ENCODE measurements at places on chromosomes 4 and X. TPM values are rescaled to one million over a fixed set of nuclear protein-coding genes. Genes with fewer than 3 reads are reported as not detected.

The EXOC1L gene
- not detected for total RNA-seq

The TCEAL3 gene
- total RNA-seq = 13.6 TPM

The DNAAF6 gene
- total RNA-seq = not detected

The GLRA3 gene
- total RNA-seq = not detected

The SH3D19 gene
- total RNA-seq = 34.0 TPM

The DCAF4L1 gene
- total RNA-seq = not detected

The KCND1 gene
- 1.6 TPM for total RNA-seq

The CTBP1 gene
- total RNA-seq = 212 TPM

The ANXA3 gene
- total RNA-seq = 1.6 TPM

The DDIT4L gene
- 0.26 TPM for total RNA-seq

The SPANXC gene
- not detected for total RNA-seq

The CLOCK gene
- 10.7 TPM for total RNA-seq

The ATOH1 gene
- not detected for total RNA-seq

The MID1 gene
- 26.5 TPM for total RNA-seq

The TRPC3 gene
- total RNA-seq = 0.34 TPM

The RAB9B gene
- total RNA-seq = 1.1 TPM

The G6PD gene
- 153 TPM for total RNA-seq

The TMEM271 gene
- not detected for total RNA-seq

Measured in bronchial smooth muscle cell (primary cell).